Activated CD4-positive, CD25-positive, alpha-beta regulatory T cell treated with anti-CD3 and anti-CD28 coated beads, Interleukin-2, amount 50 U/mL, for 72 hours (primary cell): ENCODE measurements at places on chromosomes 12 and 14.

GRCh38 chr12:108518101-108518715, 3.1 kb downstream of the FICD start:
- DNase-seq, result no peak

GRCh38 chr14:65001723-65002122, 15.0 kb downstream of the FNTB start:
- no peak for DNase-seq

- DNase-seq, result no peak
Observed at GRCh38 chr14:99671235-99672224, 12.6 kb upstream of the CYP46A1 start.

GRCh38 chr14:70597731-70598130, 2.7 kb downstream of the MED6 start:
- DNase-seq, result no peak

DNA sequence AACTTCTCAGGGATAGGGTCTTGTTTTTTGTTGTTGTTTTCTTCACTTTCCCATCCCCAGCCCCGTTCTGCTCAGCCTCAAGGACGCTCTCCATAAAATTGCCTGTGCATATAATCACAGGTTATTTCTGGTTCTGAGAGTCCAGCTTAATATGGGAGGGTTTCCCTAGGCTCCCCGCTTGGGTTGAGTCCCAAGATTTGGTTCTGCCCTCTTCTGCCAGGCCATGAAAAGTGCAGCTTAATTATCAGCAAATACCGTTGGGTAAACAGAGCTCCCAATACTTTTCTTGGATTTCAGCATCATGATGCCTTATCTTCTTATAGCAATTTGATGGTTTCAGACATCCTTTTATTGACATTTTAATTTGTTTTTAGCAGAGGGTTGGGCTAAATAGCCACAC, 75.6 kb downstream of the GRIN2B start:
- DNase-seq, result no peak

- DNase-seq, result no peak
Observed at GRCh38 chr14:93090826-93091555, 24.7 kb downstream of the ITPK1 start.

- no peak for DNase-seq
Observed at GRCh38 chr12:123591702-123592481, 7.5 kb downstream of the TMED2 start.

- no peak for DNase-seq
Observed at GRCh38 chr12:88520436-88520820, 59.8 kb downstream of the KITLG start.

- DNase-seq, result no peak
Observed at GRCh38 chr14:56892959-56893358, 82.7 kb upstream of the OTX2 start.

GRCh38 chr12:71456316-71456715, 16.7 kb downstream of the LGR5 start:
- no peak for DNase-seq

DNA sequence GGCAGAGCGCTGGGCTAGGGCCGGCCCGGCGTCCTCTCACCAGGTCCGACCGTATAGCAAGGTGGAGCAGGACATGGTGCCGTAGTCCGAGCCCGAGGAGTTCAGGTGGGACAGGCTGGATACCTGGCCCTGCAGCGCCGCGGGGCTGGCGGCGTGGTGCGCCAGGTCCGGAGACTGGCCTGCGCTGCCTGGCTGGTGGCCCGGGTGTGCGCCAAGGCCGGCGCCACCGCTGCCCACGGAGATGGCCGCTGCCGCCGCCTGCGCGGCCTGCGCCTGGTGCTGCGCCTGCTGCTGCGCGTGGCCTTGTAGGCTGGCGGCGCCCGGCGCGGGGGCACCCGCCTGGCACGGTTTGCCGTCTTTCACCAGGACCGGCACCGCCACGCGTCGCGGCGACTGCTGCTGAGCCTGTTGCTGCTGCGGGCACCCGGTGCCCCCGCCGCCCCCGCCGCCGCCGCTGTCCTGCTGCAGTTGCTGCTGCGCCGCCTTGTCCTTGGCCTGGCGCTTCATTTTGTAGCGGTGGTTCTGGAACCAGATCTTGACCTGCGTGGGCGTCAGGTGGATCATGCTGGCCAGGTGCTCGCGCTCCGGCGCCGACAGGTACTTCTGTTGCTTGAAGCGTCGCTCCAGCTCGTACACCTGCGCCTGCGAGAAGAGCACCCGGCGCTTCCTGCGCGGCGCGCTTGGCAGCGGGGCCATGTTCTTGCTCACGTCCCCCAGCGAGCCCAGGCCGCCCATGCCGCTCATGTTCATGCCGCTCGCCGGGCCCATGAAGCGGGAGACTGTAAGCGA, 2.6 kb downstream of the NKX2-1 start:
- DNase-seq, result no peak
